ENCODE measurements at places on chromosomes 1 and 21.

GRCh38 chr1:75720820-75721219 lies 3.7 kb upstream of the ACADM start:
- DNase-seq = no peak

- DNase-seq = peak; percentile 72
These were observed 480.2 kb upstream of the RUNX1 start for GRCh38 chr21:35529171-35529863.

GRCh38 chr1:206101351-206102045 lies 15.7 kb downstream of the AVPR1B start:
- DNase-seq = no peak

- peak; percentile 95 for DNase-seq
These were observed 2.6 kb downstream of the COL16A1 start for GRCh38 chr1:31701091-31701736.

DNA sequence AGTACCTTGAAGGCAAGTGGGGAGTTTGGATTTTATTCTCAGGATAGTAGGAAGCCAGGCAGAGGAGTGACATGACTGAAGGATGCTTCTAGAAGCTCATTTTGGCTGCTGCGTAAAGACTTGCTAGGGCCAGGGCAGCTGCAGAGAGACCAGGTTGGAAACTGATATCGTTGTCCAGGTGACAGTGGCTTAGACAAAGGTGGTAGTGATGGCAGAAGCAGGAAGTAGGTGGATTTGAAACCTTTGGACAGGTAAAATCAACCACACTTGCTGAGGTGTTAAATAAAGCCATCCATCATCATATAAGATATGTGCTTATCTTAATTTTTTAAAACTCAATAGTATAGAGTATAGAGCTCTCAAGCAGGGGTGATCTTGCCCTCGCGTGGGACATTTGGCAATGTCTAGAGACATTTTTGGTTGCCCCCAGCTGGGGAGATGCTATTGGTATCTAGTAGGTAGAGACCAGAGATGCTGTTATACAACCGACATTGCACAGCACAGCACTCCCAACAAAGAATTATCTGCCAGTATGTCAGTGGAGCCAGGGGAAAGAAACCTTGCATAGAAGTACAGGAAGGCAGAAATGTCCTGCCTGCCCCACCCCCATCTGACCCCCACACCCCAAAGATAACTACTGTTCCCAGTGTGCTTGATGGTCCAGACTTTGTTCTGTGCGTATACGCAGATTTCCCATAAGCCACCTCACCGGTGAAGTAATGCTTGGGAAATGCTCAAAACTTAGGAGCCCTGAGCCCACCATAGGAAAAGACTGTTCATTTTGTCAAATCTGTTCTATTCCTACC lies 31.1 kb downstream of the TMEM51 start:
- DNase-seq = no peak
